ENCODE measurements at places on chromosomes 7 and 10.

- DNase-seq, result no peak
These were observed 3.0 kb upstream of the TMEM184A start for GRCh38 chr7:1558841-1559625.

GRCh38 chr7:122136078-122136477 lies 8.0 kb downstream of the AASS start:
- no peak for DNase-seq

GRCh38 chr7:124085179-124085578 lies 52.3 kb upstream of the TMEM229A start:
- DNase-seq, result no peak

DNA sequence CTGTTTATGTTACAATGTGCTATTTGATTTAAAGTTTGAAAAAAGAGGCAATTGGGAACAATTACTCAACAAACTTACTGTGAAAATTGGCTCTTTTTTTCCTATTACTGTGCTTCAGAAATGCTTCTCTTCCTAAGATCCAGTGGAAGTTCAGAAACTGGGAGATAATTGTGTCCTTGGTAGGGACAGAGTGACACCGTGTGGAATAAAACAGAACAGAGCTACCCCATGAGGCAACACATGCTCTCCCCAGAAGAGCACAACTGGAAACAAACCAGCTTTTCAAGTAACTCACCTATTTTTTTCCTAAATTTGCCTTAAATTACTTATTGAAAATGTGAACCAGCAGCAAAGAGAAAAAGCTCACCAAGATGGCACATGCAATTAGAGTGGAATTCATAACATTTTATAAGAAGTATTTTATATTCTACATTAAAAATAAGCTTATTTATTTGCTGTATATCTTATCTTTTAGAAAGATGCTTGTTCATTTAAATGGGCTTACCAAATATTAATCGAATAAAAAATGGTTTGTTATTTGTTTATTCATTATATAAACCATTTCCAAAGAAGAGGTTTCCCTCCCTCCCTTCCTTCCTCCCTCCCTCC lies 346.1 kb upstream of the ANKRD30A start:
- DNase-seq, result no peak

DNA sequence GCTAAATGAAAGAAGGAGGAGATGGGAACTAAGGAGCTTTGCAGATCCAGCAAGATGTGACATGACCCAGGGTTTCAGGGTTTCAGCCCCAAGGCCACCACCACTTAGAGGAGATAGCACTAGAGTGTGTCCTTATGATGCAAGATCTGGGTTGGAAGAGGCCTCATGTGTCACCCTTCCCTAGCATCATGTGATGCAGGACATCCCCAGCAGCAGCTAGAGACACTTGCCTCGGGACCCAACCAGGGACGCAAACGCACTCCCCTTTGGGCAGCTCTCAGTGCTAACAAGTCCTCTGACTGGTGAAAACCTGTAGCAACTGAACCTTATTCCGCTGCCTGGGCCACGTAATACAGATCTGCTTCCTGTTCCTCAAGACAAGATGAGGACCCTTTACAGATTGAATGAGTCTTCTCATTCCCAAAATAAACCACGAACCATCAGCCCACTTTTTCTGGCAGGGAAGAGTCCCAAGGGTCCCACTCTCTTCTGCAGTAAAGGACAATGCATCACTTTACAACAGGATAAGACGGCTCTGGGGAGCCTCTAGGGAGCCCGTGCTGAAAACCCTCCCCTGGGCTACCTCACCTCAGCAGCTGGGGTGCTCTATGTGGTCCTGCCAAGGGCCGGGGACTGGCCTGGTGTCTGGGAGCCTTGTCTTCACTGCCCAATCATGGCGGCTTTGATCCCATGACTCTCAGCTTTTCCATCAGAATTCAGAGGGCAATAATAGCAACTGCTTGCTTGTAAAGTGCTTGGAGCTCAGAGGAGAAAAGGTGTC lies 44.8 kb upstream of the GDF10 start:
- DNase-seq, result no peak

GRCh38 chr7:99253369-99253768 lies 19.3 kb upstream of the MYH16 start:
- DNase-seq, result no peak

DNA sequence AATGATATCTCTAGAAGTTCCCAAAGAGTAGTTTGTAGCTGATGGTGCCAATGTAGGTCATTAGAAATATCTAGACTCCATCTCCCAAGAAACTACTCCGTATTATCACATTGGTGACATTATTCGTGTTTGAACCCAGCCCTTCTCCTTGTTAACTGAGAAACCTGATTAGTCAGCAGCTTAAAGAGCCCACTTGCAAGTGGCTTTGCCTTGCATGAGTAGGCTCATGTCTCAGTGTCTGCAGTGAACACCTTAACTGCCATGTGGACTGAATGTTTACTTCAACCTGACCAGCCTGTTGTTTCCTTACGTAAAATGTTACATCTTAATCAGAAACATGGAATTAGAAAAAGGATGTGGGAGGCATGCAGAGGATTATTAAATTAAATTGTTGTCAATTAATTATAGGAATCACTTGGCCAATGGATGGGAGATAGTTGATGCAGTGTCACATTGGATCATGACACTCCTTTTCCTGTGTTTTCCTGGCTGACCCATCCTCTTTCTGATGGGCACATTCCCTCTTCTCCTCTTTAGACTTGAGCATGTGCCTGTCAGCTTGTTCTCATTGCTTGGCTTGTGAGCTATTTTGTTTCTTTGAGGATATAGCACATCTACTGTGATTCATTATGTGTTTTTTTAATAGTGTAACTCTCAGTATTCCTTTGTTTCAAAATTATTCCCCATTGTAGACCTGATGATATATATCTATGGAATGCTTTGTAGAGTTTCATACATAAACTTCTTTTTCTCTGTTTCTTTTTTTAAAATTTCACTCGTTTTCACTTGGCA lies 18.0 kb downstream of the STARD3NL start:
- no peak for DNase-seq
